SW 1271 (cell line): ENCODE measurements at places on chromosomes 7 and 10.

DNA sequence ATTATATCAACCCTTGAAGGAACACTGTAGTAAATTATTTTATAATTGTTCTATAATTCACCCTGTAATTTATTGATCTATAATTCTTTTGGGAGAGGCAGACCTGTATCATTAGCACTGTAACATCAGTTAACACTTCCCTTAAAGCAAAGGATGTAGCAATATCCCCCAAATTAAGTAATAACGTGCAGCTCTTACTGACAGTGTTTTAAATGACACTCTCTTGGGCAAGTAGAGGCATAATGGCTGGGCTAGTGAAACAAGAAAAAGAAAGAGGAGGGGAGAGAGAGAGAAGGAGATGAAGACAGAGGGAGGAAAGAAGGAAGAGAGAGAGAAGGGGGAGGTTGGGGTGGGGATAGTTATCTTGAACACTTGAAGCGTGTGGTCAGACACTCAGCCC, 161.0 kb upstream of the RNF32 start:
- no peak for DNase-seq

DNA sequence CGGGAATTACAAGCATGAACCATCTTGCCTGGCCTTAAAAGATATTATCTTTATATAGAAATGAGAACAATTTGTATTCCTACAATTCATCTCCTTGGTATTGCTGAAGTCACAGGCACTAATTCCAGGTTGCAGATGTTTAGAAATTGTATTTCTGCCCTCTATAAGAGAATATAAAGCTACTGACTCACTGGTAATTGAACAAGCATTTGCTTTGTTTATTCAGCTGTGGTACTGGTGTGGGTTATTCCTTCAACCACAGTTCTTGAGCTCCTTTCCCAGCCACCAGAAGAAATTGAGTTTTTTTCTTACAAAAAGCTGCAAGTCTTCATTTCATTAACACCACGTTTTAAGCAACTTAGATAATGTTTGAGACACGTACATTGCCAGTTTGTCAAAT, 29.0 kb upstream of the MPP7 start:
- DNase-seq = no peak

DNA sequence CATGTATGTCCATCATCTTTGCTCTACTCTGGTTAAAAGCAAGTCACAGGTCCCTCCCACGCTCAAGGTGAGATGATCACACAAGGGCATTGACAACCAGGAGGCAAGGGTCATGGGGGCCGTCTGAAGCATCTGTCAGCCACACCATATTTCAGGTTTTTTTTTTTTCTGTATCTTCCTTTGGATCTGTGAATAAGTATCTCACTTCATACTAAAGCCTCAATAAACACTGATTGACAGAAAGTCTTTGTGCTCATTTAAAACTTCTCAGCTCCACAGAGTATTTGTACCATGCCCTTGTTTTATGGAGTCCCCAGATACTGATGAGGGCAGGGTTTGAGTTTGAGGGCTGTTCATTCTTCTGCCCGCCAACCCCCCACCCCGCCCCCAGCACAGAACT, 45.0 kb downstream of the AUTS2 start:
- no peak for DNase-seq

GRCh38 chr7:2665359-2665791, 22.6 kb upstream of the AMZ1 start:
- DNase-seq = no peak

DNA sequence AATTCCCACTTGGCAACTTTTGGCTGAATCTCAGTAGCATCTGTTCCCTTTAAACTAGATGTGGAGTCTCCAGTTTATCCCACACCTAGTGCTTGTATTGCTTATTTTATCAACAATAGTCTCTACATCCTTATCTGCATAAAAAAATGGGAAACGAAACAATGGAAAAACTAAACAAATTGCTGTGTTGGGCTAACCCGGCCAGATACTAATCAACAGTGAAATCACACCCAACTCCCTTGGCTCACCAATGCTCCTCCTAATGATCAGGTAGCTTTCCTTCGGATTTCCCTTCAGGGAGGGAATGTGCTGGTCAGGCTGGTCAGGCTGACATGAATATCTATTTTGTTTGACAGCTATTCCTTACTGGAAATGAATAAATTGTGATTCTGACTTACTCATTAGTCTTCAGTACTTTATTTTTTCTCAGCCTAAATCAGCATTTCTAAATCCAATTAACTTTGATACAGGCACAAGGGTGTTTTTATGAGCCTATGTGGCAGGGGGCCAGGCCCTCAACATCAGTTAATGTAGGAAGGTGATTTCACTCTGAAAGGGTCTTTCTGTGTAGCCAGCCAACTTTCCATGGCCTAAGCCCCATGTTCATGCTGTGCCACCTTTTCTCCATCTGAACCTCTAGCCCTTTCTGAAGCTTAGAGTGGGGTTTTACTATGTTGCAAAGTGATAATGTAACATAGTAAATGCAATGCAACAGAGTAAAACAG, 170.5 kb upstream of the NPSR1 start:
- DNase-seq = no peak

DNA sequence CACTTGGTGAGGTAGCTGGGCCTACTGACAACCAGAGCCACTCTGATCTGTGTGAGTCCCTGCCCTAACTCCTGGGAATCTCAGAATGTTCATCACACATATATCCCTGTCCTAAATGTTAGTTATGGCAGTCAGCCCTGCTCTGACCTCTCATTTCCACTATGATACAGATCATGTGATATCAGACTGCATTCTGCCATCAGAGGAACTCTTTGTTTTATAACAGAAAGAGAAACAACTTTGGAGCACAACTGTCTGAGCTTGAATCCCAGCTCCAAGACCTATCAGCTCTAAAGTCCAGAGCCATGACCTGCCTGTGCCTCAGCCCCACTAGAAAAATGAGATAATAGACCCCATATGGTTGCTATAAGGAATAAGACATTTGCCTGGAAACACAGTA, 54.6 kb upstream of the ABCB4 start:
- no peak for DNase-seq

- DNase-seq = no peak
These were observed 389.1 kb upstream of the ANKRD30A start for GRCh38 chr10:36736311-36736710.

GRCh38 chr7:16450366-16450765, 15.2 kb downstream of the SOSTDC1 start:
- no peak for DNase-seq

DNA sequence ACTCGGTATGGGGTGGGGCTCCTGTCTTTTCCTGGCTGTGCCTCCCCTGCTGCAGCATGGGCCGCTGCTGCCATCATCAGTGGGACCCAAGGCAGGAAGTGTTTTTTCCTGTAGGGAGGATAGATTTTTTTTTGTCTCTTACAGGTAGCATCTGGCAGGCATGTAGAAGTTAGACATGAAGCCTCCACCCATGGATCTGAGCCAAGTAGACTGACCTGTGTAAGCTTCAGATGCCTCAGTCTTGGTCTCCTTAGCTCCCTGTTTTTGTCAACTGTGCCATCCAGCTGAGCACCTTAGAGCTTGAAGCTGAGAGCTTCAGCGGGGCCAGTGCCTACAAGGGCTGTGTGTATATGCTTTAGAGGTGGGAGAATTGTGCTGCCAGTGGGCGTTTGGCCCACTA, 93.5 kb downstream of the AUTS2 start:
- no peak for DNase-seq

- no peak for DNase-seq
These were observed 544.6 kb upstream of the PHF14 start for GRCh38 chr7:10429031-10429430.

GRCh38 chr7:106346678-106347217, 62.0 kb upstream of the NAMPT start:
- peak; percentile 97 for DNase-seq

DNA sequence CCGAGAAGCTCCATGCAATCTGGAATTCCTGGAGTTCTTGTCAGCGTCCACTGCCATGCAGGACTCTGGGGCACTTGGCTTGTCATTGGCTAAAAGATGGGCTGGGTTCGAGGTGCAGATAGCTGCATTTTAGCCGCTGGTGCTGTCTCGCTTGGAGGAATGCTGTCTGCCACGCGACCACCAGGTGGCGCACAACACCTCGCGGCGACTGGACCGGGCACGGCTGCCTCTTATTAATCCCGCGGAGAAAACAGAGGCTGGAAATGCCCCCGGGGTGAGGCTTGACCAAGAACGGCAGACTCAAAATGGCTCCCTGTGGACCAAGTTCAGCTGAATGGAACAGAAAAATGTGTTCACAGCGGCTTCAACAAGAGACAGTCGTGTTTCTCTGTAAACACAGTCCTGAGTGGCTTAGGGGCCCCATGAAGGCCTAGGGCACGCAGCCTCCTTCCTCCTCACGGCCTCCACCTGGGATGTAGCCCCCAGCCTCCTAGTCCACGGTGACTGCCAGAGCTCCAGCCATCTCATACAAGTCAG, 46.2 kb downstream of the AOC1 start:
- DNase-seq = no peak

DNA sequence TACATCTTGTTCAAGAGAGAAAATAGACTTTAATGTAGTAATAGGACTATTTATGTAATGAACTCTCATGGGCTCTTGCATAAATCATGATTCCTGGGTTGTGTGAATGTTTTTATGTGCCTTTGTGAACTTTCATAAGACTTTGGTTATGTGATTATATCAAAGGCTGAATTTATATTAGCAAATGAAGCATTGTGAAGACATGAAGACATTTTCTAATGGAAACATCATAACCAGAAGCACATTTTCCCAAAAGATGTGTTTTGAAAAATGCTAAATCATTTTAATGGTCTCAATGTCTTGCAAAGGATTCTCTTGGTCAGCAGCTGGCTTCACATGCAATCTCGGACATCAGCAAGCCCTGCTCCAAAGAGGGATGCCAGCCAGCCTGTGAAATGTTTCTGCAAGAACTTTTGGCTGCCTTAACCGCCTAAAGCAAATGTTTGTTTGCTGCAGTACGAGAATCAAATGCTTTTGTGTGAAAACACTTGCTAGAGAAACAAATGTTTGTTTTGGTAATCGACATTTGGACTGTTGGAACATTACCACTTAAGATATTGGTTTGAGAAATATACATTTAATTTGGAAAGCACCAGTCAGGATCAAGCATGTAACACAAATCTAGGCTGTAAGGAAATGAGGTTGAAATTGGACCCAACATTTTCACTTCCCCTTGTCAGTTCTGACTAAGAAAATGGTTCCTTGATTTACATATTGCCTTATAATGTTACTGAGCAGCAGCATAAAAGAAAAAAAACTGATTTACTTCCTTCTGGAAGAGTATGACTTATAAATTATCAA, 102.1 kb downstream of the RTKN2 start:
- DNase-seq = no peak

- no peak for DNase-seq
These were observed 117.6 kb downstream of the LRRC4 start for GRCh38 chr7:127913686-127914085.

GRCh38 chr10:99673492-99673891, 14.2 kb downstream of the ENTPD7 start:
- no peak for DNase-seq
